ENCODE measurements at places on chromosomes 11 and 22.

DNA sequence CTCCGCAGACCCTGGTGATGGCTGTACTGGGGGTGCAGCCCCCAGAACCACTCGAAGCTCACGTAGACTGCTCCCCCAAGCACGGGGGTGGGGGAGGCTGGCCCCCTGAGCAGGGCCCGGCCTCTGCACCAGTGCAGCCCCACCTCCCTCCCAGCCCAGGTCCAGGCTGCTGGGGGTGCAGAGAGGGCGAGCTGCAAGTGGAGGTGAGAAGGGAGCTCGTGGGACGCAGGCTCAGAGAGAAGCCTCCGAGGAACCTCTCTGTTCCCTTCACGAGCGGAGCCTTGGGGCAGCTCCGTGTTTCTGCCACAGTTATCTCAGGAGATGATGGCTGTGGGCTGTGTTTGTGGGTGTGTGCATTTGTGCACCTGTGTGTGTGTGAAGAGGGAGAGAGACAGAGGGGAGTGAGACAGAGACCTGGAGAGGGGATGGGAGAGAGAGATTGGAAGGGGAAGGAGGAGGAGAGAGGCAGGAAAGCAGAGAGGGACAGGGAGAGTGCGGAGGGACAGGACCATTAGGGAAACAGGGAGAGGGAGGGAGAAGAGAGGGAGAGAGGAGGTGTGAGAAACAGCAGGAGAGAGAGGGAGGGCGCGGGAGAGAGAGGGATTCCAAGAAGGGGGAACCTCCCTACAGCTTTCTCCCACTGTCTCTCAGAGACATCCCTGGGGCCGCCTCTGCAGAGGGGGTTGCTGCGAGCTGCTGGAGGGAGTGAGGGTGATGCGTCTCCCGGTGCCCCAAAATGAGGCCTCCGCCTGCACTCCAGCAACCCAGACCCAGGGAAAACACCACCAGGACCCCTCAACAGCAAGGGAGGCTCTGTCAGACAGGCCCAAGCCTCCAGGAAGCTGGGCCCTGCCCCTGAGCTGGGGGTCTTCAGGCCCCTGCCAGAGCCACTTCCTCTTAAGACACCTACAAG is 1488.6 kb downstream of the BRD1 start:
- DNase-seq: no peak

DNA sequence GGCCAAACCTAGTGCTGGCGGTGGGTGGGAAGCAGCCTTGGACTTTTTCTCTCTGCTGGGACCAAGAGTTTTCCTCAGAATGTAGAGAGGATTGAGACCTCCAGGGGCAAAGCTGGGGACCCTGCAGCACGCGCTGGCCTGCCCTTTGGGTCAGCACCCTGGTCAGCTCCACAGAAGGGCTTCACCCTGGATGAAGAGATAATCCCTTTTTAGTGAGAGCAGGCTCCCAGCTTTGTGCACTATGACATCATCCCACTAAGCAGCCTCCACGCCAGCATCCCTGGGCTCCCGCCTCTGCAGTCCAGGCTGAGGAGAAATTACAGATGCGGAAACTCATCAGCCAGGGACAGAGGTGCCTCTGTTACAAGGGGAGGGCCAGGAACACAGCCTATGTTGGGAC is 23.5 kb downstream of the DRICH1 start:
- DNase-seq: no peak

DNA sequence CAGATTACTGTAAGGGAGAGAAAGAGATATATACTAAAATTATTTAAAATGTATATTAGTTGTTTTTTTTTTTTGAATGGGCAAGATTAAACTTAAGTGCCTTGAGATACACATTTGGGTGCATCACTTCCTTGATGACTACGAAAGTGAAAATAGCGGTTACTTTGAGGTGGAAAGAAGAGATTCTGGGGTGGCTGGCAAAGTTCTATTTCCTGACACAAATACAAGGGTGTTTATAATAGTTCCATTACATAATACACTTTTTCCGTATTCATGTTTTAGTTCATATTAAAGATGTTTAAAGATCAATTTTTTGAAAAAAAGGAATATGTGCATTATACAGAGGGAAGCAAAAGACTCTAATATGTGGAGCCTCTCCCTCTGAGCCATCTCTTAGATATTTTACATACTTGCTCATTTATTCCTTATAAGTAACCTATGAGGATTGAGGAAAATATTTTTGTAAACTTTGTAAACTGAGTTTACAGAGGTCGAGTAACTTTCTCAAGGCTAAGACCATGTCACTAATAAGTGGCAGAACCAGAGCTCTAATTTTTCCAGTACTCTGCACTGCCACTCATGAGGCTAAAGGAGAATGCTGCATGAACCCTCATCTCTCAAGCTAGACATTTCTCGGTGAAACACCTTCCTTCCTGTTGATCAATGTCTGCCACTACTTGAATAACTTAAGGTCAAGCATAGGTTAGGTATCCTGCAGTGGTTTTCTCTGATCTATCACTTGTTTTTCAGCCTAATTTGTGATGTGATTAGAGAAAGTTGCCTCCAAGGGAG is 58.6 kb downstream of the DDIAS start:
- no peak for DNase-seq

DNA sequence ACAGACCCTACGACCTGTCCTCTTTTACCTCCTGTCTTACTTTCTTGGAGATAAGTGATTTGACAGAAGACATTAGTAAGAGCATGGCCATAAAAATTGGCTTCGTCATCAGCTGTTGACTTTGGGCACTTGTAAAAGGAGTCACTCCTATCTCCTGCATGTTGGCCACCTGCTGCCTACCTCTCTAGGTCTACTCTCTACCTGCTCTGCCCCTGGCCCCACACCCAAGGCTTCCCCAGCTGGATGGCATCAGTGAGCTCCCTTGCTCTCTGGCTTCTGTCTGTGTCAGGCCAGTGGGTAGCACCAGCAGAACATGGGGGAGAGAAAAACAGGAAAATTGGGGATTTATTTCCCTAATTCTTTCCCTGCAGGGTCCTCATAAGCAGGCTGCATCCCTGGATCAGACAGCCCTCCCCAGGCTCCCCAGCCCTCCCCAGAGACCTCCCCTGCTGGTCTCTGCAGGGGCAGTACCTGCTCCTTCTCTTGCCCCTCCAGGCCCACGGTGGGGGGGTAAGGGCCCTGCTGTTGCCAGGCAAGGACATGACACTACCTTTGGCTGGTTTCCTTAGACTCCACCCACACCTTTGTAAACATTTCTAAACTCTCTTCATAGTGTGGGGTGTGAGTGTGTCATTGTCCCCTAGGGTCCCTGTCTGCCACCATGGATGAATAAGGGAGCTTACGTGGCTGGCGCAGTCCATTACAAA is 157.0 kb upstream of the NECTIN1 start:
- no peak for DNase-seq

DNA sequence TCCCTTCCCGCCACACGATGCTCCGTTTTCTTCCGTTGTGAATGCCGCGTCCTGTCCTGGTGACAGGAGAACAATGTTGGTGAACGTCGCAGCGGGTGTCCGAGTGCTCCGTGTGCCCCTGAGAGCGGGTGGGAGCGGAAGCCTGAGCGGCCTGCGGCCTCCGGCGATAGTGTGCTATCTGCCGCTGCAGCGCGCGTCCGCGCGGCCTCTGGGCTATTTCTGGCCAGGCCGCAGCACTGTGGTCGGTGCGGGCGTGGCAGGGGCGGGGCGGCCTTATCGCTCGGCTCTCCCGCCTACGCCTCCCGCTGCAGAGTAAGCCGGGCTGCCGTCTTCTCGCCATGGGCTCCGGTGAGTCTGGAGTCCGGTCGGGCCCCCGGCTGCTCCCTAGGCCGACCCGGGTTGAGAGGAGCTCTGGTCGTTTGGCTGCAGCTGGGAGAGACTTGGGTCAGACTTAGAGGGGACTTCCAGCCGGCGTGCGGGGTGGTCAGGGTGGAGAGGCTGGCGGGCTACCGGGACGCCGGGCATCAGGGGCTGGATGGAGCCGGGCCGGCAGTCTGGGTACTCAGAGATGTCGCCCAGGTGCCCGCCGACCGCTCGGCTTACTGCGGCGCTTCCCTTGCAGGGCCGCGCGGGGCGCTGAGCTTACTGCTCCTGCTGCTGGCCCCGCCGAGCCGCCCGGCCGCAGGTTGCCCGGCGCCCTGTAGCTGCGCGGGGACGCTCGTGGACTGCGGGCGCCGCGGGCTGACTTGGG is at the start of gene GP1BB:
Gene GP1BB, plus strand, starts transcription at position 308 of the 751 bp plus-strand sequence. Its CDS starts 31 bp downstream, at position 339.
- no peak for DNase-seq

- no peak for DNase-seq
Observed at GRCh38 chr22:28647216-28647615, 32.4 kb downstream of the TTC28 start.

DNA sequence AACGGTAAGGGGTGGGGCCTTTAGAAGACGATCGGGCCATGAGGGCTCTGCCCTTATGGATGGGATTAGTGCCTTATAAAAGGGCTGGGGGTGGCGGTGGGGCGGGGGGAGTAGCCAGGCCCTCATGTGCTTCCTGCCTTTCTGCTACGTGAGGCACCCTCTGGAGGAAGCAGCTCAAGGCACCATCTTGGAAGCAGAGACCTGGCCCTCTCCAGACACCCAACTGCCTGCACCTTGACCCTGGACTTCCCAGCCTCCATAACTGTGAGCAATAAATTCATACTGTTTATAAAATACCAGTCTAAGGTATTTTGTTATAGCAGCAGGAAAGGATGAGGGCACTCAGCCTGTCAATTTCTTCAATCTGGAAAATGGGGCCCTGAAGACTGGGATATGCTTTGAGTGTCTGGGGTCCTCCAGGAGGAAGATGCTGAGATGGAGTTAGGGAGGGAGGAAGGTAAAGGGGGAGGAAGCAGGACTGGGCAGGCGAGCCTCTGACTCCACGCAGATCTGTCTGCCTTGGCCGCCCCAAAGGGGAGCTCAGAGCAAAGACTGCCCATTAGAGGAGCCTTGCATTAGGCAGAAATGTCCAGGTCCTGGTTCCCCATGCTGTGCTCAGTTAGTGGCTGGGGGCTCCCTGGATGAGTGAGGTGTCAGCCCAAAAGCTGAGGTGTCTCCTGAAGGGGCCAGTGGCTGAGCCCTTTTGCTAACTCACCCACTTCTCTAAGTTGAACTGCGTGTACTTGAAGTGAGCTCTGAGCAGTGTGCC is 5.3 kb downstream of the CABP2 start:
- no peak for DNase-seq

DNA sequence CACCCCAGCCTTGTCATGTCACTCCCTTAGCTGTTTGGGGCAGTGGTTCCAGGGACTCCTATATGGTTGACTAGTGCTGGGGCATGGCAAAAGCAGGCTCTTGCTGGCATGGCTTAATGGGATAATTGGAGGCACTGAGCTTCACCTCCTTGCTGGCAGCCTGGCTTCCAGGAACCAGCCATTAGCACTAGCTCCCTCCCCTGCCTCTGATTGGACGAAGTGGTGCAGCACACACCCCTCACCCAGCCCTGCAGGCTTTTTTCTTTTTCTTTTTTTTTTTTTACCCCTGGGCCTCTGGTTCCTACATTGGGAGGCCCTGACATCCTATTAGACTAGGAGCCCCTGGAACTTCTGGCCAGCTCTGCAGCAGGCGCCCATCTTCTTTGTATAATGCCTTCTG is 18.6 kb downstream of the PHLDB1 start:
- DNase-seq: no peak

DNA sequence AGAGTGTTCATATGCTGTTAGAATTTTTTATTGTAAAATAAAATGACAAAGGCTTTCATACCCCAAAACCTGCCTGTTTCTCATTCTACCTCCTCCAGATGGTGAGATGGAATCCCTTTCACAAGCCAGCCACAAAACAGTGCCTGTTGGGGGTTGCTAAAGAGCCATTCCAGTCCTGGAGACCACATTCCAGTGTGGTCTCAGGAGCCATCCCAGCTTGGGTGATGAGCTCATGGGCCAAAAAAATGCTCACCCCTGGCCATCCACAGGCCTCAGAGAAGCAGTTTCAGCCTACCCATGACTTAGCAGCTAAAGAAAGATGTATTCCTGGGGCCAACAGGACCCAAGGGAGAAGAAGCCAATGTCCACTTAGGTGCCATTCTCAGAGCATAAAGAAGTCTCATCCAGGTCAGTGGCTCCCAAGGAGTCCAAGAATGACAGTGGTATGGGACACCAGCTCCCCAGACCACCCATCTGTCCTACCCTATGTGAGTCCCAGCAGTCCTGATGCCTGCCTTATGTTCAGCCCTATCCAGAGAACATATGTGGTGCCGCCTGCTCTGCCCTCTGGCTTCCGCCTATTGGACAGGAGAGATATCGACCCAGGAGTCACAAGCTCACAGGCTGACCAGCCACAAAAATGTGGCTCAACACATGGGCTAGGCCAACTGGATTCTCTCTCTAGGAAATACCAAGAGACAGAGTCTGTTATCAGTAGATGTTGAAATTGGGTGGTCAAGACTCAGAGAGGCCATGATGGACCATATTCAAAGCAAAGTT is 26.4 kb downstream of the C11orf91 start:
- no peak for DNase-seq

- DNase-seq: no peak
Observed at GRCh38 chr11:11858676-11859075, 16.9 kb downstream of the USP47 start.

DNA sequence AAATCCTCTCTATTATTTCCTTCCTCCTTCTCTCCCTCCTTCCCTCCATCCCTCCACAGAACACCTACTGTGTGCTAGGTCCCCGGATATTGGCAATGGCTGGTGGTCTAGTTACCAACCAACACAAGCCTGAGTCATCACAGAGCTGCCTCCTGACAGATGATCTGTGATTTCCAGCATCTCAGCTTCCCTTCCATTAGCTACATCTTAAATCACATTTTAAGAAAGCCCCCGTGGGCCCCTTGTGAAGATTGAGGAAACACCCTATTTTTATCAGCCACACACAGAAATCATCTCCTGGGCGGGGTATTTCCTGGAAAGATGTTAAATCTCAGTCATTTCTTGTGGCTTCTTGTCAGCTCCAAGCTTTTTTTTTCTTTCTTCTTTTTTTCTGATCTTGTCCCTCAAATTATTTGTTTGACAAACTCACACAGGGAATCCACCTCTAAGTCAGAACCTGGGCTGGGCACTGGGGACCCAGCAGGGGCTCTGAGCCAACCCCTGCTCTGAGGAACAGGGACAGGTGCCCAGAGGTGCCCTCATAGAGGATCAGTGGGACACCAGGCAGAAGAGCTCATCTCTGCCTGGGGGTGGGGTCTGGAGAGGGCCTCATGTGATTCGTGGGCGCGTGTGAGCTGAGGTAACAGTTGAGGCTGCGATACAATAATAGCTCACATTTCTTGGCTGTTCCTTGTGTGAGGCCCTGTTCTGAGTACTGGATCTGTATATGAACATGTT is 42.4 kb downstream of the CACNA1I start:
- DNase-seq: no peak

Data from NCI-H2171 (cell line).